Adrenal gland (tissue), 19 donors: ENCODE measurements at places on chromosomes 5 and 9. TPM values are rescaled to one million over a fixed set of nuclear protein-coding genes. Genes with fewer than 3 reads are reported as not detected.
A peak's percentile ranks its signal among the peaks of the same experiment; 100 is the strongest.

- no peak within 1 kb of the TSS for H3K4me3 ChIP-seq
- no peaks in the 10 kb centered on the region for H3K36me3 ChIP-seq
- H3K27ac ChIP-seq: peak within 1 kb of the TSS; percentile 91
These were observed at the start of gene DOCK2 for GRCh38 chr5:169637085-169637548. Gene DOCK2 (plus strand): TSS chr5:169637275. CDS start chr5:169637327, 52 bp downstream.

- H3K27me3 ChIP-seq: no peaks in the 10 kb centered on the region
- H3K27ac ChIP-seq: no peak overlapping the region
- DNase-seq: no peak
- H3K4me1 ChIP-seq: no peaks in the 10 kb centered on the region
- no peak overlapping the region for H3K4me3 ChIP-seq
These were observed 219.3 kb downstream of the CEMIP2 start for GRCh38 chr9:71549023-71549422.

DNA sequence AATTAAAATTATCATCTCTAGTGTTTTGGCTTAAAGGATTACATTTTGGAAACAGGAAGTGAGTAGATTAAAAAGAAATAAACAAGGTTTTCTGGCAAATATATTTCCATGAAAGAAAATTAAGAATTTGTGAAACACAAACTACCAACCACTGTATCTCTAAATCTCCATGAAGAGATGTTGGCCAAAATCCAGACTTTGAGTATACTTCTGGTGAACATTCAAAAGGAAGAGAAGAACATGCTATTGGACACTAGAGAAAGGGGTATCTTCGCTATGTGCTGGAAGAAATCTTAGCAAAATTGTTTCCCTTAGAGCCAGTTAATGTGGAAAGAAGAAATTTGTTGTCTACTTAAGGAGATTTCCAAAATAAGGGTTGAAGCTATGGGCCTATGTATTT lies 710.4 kb upstream of the CTNND2 start:
- H3K27ac ChIP-seq: no peak overlapping the region
- no peaks in the 10 kb centered on the region for H3K4me1 ChIP-seq
- no peaks in the 10 kb centered on the region for H3K36me3 ChIP-seq
- DNase-seq: no peak
- no peak overlapping the region for H3K4me3 ChIP-seq

SMIM33 gene
- not detected for total RNA-seq

- no peak for DNase-seq
- H3K4me3 ChIP-seq: no peak overlapping the region
- H3K36me3 ChIP-seq: no peaks in the 10 kb centered on the region
- H3K27me3 ChIP-seq: no peaks in the 10 kb centered on the region
- peaks cover 9% of the 10 kb centered on the region for H3K4me1 ChIP-seq
- no peak overlapping the region for H3K27ac ChIP-seq
These were observed 40.8 kb upstream of the SMU1 start for GRCh38 chr9:33117306-33117705.

AK8 gene
- 1.7 TPM for total RNA-seq

DNA sequence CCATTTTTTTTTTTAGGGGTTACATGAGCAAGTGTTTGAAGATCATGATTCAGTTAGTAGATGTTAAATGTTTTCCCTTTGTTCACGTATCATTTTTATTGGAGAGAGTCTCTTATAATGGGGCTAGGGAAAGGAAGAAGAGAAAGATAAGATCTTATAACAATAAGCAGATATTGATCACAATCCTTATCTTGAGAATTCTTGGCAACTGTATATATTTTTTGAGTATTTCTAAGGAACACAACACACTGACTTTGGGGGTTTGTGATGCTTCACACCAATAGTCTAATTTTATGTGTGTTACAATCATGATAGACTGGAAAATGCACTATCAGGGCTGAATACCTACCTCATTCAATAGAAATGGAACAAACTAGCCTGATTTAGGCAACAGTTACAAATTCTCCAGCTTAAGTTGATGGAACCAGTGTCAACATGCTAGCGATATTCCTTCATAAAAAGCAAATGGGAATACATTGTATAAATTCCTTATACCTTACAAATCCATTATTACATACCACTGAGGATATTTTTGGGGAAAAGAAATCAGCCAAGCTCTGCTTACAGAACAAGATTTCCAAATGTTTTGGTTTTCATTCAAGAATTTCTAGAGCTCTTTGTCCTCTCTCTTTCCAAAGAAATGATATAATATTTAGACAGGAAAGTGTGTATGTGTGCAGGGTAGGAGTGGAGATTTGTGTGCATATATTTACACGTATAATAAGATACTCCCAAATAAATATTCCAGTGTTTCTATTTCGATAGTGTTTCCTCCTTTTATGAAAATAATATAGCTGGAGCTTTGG lies 41.5 kb downstream of the SVEP1 start:
- H3K4me1 ChIP-seq: peaks cover 6% of the 10 kb centered on the region
- H3K27me3 ChIP-seq: no peaks in the 10 kb centered on the region
- no peak for DNase-seq
- H3K4me3 ChIP-seq: no peak overlapping the region

DNA sequence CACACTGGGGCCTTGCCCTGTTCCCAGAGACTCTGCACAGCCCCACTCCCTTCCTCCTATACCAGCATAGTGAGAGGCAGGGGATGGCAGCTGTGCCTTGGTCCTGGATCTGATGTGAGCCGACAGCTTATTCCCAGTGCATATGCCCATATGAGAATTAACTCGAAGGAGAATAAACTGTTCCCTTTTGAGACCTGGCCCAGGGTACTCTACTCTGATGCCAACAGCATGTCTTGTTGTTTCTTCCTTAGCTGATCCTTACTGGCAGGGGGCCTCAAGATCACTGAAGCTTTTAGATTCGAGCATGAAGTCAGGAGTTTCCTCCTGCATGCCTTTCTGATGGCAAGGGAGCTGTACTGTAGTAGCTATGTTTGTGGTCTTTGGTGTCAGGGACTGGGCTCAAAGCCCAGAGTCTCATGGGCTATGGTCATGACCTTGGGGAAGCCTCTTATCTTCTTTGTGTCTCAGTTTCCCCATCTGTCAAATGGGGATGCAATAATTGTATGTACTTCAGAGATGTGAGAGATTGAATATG lies 57.1 kb downstream of the DOCK2 start:
- no peaks in the 10 kb centered on the region for H3K4me1 ChIP-seq
- H3K4me3 ChIP-seq: no peak overlapping the region
- H3K36me3 ChIP-seq: peaks cover 5% of the 10 kb centered on the region
- no peak for DNase-seq
- no peak overlapping the region for H3K27ac ChIP-seq

- H3K36me3 ChIP-seq: no peaks in the 10 kb centered on the region
- H3K27ac ChIP-seq: no peak overlapping the region
These were observed 73.0 kb upstream of the AGXT2 start for GRCh38 chr5:35120715-35121114.

TMOD1 gene
- 55.6 TPM for total RNA-seq

DNA sequence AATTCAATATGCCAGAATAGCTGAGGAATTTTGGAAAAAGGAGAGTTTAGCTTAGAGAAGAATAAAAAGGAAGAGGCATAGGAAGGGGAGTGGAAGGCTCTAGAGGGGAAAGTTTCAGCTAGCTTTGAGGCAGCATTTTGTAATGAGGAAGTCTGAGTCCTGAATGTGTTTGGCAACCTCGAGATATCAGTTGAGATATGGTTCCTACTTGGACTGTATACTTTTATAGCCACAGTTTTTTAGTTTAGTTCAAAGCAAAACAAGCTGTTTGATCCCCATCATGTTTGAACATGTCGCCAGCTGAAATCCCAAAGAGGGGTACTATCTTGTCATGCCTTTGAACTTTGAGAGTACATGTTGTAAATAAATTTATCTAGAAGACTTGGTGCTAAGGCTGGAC lies 559.0 kb upstream of the FTMT start:
- DNase-seq: no peak
- no peaks in the 10 kb centered on the region for H3K27me3 ChIP-seq
- no peaks in the 10 kb centered on the region for H3K4me1 ChIP-seq
- H3K4me3 ChIP-seq: no peak overlapping the region
- no peaks in the 10 kb centered on the region for H3K36me3 ChIP-seq
- no peak overlapping the region for H3K27ac ChIP-seq

- no peaks in the 10 kb centered on the region for H3K27me3 ChIP-seq
- H3K4me1 ChIP-seq: peaks cover 15% of the 10 kb centered on the region
- no peak overlapping the region for H3K4me3 ChIP-seq
- DNase-seq: no peak
These were observed 84.7 kb downstream of the FEM1C start for GRCh38 chr5:115459855-115460341.

GRCh38 chr5:138963763-138964371 lies 88.7 kb upstream of the LRRTM2 start:
- H3K36me3 ChIP-seq: no peaks in the 10 kb centered on the region
- H3K27me3 ChIP-seq: no peaks in the 10 kb centered on the region
- no peak overlapping the region for H3K4me3 ChIP-seq
- DNase-seq: no peak
- H3K27ac ChIP-seq: no peak overlapping the region
- peaks cover 46% of the 10 kb centered on the region for H3K4me1 ChIP-seq

DNA sequence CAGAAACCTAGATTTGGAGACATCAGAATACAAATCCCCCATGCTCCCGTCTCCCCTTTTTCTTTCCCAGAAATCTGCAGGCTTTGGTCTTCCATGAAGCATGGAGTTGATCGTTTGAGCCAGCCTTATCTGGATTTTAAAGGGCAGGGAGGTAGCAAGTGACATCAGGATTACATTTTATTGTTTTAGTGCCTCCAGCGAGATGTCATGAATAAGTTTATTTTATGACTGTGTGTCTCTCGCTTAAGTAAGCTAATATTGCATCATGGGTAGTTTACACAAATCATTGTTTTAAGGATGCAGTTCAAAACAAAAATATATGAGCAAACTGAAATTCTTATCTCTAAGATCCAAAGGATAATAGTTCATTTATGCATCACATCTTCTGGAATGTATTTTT lies 50.7 kb upstream of the TNFSF8 start:
- DNase-seq: no peak
- no peaks in the 10 kb centered on the region for H3K27me3 ChIP-seq
- H3K4me1 ChIP-seq: no peaks in the 10 kb centered on the region
- H3K4me3 ChIP-seq: no peak overlapping the region
- H3K36me3 ChIP-seq: no peaks in the 10 kb centered on the region
- H3K27ac ChIP-seq: no peak overlapping the region

- no peaks in the 10 kb centered on the region for H3K27me3 ChIP-seq
- H3K36me3 ChIP-seq: no peaks in the 10 kb centered on the region
- DNase-seq: no peak
- no peak overlapping the region for H3K4me3 ChIP-seq
- no peak overlapping the region for H3K27ac ChIP-seq
- H3K4me1 ChIP-seq: no peaks in the 10 kb centered on the region
These were observed 426.5 kb downstream of the NR2F1-AS1 start for GRCh38 chr5:93154535-93154934.
